A549 (cell line): ENCODE measurements at places on chromosomes 5 and 9. TPM values are rescaled to one million over a fixed set of nuclear protein-coding genes. Genes with fewer than 3 reads are reported as not detected.

DNA sequence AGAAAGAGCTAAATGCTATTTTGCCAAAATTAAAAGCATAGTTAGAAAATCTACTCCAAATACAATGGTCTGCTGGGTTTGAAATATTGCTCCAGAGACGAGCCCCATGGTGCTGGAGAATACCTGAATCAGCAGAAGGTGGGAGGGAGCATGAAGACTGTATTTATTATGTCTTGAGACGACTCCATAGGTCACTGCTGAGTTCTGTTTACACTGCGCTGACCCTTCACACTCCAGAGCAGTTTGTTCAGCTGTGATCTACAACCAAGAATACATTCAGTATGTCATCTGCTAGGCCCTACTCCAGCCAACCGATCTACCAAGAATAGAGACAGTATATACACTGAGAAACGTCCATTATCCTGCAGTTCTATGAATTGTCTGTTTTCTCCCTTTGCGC, 150.5 kb downstream of the TLE1 start:
- peak; percentile 53 for DNase-seq

DNA sequence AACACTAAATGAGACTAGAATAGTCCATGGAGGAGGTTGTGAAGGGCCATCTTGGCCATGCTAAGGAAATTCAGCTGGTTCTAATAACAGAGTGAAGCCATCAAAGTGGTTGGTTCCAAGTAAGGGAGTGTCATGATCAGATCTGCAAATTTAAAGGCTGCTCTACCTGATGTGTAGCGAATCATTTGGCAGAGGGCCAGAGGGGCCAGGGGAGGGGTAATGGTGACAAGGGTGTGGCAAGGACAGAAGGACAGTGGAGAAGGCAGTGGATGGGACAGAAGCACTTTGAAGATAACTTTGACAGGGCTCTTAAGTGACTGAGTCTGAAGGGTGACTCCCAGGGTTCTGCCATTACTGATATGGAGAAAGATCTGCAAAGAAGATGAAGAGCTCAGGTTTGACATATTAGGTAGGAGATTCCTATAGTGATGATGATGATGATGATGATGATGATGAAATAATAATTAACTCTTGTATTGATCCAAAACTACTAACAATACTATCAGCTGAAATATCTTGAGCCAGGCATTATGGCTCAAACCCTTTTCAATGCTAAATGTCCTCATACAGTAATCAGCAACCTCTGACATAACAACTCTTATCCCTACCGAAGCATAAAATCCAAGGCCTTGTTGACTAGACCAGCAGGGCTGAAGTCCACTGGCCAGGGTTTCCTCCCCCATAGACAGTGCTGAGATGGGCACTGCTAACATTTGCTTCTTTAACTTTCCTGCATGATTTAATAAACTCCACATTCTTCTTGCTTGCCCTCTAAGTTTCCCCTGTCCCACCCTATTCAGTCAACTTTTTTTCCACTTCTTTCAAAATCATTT, 20.0 kb downstream of the KIAA1191 start:
- no peak for DNase-seq

DNA sequence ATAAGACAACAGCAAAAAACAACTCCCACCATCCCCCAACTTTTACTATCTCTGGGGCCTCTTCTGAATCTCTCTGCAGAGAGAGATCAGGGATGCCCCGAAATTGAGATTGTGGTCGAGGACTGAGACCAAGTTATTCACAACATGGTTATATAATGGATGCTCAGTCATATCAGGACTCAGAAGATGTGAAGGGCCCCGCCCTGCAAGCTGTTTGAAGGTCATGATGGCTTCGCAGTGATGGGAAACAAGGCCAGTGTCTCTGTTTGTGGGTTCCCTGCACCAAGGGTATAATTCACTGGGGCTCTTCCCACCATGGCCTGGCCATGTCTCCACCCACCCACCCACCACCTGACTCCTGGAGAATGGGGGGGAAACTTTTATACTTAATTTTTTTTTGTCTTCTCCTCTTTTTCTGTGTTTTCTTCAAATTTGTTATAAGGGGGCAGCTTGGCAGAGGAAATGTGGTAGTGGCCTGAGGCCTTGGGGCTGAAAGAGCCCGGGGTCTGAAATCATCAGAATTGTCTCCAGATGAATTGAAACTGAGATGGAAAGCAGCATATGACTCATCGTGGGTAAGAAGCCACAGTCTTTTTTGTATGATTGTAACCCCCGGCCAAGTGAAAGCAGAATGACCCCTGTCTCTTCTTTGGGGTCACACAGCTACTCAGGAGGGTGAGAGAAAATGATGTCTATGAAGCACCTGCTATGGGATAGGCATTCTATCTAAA, 15.0 kb upstream of the TEX48 start:
- DNase-seq: no peak

The ZNF300 gene
- 4.5 to 5.7 TPM (median 5.5 TPM) in 3 replicates for polyA plus RNA-seq

DNA sequence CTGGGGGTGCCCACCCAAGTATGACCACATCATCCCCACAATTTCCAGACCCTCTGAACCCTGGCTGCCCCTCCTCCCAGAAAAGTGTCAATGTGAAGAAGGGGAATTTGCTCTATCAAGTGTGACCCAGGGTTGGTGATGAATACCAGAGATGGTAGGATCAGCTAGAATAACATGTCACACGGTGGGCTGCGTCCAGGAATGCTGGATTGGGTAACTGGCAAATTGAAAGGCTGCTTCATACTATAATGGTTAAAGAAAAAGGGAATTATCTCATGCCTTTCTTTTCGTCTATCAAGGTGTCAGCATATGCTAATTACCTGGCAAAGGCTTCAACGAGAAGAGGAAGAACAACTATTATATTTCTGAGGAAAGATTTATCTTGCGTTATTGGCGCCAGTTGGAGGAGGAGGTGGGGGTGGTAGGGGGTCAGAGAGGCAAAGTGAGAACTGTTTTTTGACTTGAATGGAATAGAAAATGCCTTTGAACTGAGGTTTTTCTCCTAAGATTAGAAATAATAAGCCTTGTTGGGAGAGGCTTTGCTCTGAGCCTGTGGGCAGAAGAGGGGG, 27.8 kb upstream of the ARAP3 start:
- DNase-seq: no peak
